ENCODE measurements at places on chromosomes 13 and 19. TPM values are rescaled to one million over a fixed set of nuclear protein-coding genes. Genes with fewer than 3 reads are reported as not detected.

The LGI4 gene
- total RNA-seq, result 9.8 TPM

The PNMA8A gene
- 0.20 TPM for total RNA-seq

The ERFL gene
- total RNA-seq, result 1.9 TPM

The CEACAM8 gene
- total RNA-seq, result 0.32 TPM

DNA sequence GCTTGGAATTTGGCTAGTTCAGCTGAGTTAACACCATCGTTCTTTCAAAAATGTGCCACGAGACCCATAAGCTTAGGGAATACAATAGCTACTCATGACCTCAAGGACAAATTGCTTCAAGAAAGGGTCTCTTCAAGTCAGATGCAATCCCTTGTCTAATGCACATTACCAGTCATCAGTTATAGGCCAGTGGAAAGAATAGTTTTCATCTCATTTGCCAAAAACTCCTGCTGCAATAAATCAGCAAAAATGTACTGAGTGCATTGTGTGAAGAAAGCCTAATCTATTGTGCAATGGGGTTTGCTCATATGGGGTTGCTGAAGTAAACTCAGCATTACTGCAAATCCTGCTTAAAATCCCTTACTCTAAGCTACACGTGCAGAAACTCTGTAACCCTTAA lies 208.3 kb upstream of the NBEA start:
- DNase-seq, result no peak

DNA sequence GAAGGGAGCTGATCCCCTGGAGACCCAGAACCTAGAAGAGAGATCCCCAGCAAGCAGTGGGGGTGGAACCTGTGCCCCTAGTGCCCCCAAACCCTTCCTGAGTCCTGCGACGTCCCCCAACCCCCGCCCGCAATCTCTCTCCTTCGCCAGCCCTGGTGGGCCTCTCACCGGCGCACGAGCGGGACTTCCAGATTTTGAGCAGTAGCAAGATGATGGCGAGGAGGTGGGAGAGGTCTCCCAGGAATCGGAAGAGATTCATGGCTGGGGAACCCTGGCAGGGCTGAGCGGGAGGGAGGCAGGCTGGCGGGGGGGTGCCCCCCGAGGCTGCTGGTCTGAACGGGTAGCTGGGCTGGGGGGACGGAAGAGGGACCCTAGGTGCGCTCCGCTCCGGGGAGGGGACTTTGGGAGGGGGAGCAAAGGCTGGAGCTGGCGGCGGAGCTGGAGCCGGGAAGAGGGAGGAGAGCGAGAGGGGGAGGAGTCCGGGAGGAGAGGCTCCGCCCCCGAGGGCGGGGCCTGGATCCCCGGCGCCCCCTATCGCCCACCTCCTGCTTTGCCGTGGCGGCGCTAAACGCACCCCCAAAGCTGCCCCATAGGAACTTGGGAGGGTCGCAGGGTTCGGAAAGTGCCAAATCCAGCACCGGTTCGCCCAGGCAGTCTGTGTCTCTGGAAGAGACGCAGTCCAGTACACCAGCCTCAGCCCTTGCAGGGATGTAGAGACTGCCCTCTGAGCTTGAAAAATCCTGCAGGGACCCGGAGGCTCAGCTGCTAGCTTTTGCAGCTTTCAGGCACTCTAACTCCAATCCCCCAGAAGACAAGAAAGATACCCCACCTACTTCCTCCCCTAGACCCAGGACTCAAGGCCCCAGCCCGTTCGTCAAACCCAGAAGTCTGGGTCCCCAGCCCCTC lies at the start of gene KDELR1:
KDELR1 (minus strand) TSS at position 452 of the 906 bp plus-strand sequence; CDS start at position 259, 193 bp downstream.
- peak; percentile 82 for DNase-seq

All from transverse colon (tissue), 4 donors.